ENCODE measurements at places on chromosomes 7 and 10.

DNA sequence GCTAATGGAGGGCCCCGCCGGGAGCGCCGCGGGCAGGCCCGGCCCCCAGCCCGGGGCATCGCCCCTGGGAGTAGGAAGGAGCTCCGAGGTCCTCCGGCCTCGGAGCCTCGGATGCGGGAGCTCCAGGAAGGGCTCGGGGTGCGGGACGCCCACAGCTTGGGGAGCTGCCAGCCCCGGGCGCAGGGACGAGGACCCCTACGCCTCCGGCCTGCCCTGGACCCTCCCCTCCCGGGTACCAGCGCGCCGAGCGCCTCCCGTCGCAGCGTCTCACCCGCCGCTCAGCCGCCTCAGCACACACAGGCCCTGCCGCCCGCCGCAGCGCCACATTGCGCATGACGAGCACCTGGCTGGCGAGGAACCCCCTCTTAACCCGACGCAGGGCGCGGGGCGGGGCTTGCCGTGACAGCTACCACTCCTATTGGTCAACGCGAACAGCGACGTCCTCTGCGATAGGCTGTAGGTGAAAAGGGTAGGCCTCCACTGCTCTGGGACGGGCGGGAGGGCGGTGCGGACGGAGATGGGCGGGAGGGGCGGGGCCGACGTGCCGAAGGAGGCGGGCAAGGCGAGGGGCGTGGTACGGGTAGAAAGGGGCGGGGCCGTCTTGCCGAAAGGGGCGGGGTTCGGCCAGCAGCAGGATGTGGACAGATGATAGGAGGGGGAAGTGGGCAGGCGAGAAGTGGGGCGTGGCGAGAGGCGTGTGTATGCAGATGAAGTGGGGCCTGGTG is at the start of gene PITRM1:
Gene PITRM1, minus strand, starts transcription at position 337 of the 725 bp plus-strand sequence. Its CDS starts 10 bp downstream, at position 327.
- DNase-seq, result peak; percentile 99

- DNase-seq, result no peak
Measured at GRCh38 chr7:28178599-28178998, 2.0 kb downstream of the JAZF1 start.

- DNase-seq, result no peak
Measured at GRCh38 chr10:109940553-109940952, 17.2 kb upstream of the XPNPEP1 start.

- DNase-seq, result no peak
Measured at GRCh38 chr7:110095372-110096052, 995.4 kb upstream of the LRRN3 start.

DNA sequence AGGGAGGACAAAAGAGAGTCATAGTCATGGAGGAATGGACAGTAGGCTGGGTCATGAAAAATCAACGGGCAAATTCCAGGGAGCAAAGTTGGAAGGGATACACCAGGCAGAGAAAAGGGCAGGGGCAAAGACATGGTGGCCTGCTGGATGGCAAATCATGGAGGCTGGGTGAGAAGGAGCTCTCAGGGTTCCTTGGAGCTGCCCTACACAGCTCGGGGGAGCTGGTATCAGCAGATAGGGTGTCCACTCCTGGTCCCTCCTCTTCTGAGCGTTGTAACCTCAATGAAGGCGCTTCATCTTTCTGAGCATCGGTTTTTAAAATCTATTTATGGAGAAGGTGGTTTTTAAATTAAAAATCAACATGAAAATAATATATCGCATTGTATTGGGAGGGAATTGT is 27.9 kb upstream of the EIF5AL1 start:
- no peak for DNase-seq

DNA sequence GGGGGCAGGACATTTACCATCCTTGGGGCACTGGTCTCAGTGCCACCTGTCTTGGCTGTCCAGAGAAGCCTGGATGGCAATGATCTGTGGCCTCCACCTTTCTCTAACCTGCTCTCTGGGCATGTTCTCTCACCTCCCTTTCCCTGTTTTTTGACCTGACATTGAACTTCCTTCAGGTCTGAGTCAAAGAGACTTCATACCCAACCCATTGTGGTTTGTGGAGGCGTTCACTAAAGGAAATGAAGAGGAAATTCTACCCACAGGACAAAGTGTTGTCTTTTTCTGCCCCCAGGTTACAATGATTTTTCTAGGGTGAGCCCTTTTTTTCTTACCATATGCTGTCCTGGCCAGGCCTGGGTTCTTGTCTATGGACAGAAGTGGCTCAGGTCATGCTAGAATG is 76.6 kb downstream of the CYP26A1 start:
- no peak for DNase-seq

DNA sequence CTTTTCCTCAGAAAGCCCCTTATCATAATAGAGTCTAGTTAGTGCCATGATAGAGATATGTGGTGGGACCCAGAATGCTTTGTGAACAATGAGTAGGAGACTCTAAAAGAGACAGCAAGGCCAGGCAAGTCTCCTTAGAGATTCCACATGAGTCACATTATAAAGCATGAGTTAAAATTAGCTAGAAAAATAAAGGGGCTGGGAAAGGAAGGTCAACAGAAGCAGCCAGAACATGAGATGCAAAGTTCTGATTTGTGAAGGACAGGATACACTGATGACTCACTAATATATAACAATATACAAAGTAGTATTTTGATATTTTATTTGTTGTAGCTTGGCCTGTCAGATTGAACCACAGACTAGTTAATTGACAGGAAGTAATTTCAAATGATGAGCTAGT is 25.3 kb upstream of the SNX13 start:
- no peak for DNase-seq

- no peak for DNase-seq
Measured at GRCh38 chr10:117138838-117139580, 939 bp upstream of the VAX1 start.

GRCh38 chr7:22664988-22665798 is 61.8 kb upstream of the IL6 start:
- no peak for DNase-seq

GRCh38 chr10:70515035-70515667 is 36.6 kb downstream of the PALD1 start:
- no peak for DNase-seq
